Muscle of back (tissue), 13 donors: ENCODE measurements at places on chromosomes 1 and 21.

- DNase-seq: peak; percentile 97
These were observed at the start of gene GSTM2 for GRCh38 chr1:109667452-109668122. Gene GSTM2, plus strand, starts transcription at chr1:109668057. Its CDS starts 59 bp downstream, at chr1:109668116.

- no peak for DNase-seq
These were observed 24.8 kb upstream of the SELENON start for GRCh38 chr1:25774921-25775771.

DNA sequence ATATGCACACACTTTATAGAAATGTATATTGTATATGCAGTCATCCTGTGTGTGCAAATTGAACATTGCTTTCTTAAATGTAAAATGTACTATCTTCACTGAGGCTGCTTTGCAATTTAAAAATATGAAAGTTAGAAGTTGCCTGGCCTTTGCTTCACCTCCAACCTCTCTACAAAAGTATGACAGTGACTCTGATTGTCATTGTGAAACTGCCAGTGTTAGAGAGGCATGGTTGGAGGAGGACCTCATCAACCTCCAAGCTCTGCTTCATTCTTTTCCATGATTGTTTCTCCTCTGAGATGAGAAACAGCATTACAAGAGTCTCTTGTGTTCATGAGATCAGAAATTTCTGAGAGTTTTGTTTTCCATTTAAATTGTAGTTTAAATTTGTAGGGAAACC lies 185.5 kb downstream of the ZC3H11B start:
- no peak for DNase-seq

- no peak for DNase-seq
These were observed 964.1 kb downstream of the TTLL7 start for GRCh38 chr1:83034851-83035250.

GRCh38 chr1:216832192-216832591 lies 109.0 kb upstream of the ESRRG start:
- DNase-seq: no peak

GRCh38 chr1:101313356-101313755 lies 76.5 kb downstream of the S1PR1 start:
- no peak for DNase-seq

DNA sequence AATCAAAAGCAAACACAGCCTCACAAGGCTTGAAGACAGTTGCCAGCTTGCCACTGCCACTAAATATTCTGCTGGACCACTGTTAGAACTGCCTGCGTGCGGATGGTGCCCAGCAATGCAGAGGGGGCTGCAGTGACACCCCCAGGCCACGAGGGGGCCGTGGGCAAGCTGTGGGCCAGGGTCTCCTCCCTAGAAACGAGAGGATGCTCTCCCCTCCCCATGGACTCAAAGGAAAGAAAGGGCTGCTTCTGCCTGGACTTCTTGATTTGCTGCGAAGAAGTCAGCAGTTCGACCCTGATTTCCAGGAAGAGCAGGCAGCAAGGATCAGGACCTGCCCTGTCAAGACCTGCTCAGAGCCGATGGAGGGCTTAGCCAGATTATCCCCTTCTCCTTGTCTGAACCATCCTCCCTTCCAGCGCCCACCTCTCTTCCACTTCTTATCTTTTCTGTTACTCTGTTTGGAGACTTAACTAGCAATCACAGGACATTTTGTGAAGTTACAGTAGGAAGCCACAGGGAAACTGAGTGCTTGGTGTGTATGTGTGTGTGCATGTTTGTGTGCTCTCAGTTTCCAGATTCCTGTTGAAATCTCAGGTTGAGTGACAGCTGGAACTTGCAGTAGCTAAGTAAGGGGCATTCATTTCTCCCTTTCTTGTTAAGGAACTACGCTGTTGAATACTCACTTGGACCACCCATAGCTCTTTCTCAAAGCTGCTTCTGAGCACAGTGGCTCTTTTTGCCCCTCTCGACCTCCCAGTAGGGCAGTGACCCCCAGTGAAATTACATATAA lies 2.7 kb downstream of the MAN1C1 start:
- DNase-seq: peak; percentile 74

DNA sequence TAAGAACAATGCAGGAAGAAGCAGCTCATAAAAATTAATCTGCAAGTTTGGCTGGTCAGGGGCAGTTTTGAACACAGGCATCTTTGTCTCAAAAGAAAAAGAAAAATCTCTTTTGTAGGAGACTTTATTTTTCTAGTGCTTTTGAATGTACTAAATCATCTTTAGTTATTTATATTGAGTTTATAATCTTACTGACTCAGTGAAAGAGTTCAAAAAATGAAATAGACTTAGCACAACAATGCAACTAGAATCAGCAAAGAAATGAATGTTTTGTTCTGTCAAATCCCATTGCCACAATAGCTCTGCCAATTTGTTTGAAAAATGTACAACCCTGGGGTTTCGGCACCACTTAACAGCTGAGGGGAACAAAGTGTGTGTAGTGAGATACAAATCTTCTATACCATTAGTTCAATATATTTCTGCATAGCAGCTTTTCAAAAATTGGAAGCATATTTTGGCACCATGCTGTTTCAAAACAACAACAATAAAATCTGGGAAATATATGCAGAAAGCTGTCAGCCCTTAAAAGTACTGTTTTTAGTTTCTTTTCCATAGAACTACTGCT lies 1969.1 kb downstream of the MRPL39 start:
- no peak for DNase-seq

- no peak for DNase-seq
These were observed 106.6 kb downstream of the NPHP4 start for GRCh38 chr1:5885471-5886139.

DNA sequence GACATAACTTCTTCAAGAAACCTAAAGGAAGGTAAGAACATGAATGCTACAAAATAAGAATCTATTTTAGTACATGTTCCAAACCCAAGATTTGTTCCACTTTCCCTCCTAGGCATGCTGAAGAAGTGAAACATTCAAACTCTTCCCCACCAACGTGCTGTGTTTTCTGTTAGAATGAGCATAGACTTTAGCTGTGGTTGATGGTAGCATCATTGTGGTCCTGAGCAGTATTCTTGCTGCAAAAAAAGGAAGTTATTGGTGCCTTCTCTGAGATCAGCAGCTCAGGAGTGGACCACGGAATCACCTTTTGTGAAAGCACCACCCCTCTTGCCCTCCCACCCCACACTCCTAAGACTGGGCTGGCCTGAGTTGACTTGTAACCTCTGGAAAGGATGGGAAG lies 100.4 kb upstream of the POGK start:
- no peak for DNase-seq

DNA sequence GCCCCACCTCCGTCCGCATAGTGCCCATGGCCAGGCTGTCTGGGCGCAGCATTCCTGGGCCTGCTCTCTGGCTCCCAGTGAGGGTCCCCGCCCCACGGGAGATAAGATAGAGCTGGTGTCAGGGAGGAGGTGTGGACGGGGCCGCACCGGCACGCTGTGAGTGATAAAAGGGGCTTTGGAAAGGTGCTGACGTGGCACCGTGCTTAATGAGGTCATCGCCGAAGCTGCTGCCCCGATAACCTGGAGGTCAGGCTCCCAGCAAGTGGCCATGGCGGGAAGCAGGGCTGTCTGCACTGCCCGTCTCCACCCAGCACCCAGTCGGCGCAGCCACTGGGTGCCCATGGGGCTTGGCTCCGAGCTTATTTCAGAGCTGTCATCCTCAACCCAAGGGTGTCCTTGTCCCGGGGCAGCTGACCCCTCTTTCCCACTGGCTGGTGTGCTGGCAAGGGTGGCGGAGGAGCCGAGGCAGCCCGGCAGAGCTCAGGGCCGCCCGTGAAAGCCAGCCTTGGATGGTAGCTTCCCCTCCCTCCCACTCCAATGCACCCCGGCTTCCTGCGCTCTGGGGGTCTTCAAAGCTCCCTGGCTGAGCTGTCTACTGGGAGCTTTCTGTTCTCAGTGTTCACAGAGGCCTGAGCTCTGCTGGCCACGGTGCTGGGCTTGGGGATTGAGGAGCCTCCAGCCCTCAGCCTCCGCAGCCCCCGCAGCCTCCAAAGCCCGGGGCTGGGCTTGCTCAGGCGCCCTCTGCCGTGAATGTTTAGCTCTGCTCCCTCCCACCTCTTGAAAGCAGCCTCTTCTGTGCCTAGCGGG lies 105.1 kb upstream of the ARHGEF16 start:
- DNase-seq: no peak

GRCh38 chr1:205430696-205431305 lies 8.9 kb upstream of the LEMD1 start:
- DNase-seq: peak; percentile 38

DNA sequence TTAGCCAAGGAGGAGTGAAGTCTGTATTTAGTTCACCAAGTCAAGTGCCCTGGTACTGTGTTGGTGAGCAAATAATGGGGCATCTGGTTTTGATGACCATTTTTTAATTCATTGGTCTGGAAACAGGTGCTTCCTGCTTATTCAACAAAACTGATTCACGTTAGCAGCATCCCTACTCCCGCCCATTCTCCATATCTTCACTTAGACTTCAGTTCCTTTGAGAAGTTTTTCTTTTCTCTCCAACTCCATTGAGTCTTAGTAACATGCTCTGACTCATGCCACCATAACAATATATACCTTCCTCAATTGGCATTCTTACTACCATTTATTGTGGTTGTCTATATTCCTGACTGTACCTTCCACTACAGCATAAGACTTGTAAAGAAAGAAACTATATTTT lies 468.9 kb downstream of the DPYD start:
- no peak for DNase-seq

- no peak for DNase-seq
These were observed 734 bp downstream of the PTPN22 start for GRCh38 chr1:113870778-113871177.

DNA sequence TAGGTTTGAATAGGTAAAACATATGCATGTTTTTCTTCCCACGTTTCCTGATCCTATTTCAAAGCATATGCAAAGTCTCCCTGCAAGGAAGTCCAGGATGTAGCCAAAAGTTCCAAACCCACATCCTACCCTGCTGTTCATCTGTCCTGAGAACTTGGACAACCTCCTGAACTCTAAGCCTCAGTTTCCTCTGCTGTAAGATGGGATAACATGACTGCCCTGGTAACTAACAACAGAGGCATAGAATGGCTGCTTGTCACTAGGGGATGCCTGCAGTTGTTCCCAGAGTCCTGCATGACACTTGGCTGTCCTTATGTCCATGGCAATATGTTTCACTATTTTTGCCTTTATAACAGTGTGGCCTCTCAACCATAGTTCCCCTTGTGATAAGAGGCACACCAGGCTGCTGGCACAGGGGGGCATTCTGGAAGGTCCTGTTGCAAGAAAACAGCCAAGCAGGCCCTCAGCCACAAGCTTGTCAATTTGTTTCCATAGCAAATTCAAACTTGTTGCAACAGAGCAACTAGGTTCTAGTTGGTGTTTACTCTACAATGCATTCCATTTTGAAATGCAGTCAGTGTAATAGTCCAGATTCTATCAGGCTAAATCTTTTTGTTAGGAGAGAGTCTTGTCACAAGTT lies 1.5 kb upstream of the HDGF start:
- no peak for DNase-seq

DNA sequence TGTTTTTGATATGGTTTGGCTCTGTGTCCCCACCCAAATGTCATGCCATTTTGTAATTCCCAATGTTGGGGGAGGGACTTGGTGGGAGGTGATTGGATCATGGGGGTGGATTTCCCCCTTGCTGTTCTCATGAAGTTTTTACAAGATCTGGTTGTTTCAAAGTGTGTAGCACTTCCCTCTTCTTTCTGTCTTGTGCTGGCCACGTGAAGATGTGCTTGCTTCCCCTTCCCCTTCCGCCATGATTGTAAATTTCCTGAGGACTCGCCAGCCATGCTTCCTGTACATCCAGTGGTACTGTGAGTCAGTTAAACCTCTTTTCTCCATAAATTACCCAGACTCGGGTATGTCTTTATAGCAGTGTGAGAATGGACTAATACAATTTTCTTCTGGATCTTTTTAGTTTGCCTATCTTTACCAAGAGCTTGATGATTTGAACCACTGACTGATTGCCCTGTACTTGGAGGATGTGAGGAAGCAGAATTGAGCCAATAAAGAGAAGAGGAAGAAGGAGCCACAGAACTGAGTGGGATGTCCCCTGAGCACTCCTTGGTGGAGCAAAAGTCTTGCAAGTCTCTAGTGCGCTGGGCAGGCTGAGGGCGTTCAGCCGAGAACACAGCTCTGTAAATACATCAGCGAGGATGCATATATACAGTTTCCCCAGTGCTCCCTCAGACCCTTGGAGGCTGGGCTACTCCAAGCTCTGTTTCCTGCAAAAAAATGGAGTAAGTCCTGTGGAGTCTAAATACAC lies 102.6 kb downstream of the CYYR1 start:
- DNase-seq: peak; percentile 25

GRCh38 chr1:232944347-232944746 lies 6.1 kb upstream of the NTPCR start:
- no peak for DNase-seq

- no peak for DNase-seq
These were observed 1.2 kb downstream of the GBP5 start for GRCh38 chr1:89271341-89272015.

DNA sequence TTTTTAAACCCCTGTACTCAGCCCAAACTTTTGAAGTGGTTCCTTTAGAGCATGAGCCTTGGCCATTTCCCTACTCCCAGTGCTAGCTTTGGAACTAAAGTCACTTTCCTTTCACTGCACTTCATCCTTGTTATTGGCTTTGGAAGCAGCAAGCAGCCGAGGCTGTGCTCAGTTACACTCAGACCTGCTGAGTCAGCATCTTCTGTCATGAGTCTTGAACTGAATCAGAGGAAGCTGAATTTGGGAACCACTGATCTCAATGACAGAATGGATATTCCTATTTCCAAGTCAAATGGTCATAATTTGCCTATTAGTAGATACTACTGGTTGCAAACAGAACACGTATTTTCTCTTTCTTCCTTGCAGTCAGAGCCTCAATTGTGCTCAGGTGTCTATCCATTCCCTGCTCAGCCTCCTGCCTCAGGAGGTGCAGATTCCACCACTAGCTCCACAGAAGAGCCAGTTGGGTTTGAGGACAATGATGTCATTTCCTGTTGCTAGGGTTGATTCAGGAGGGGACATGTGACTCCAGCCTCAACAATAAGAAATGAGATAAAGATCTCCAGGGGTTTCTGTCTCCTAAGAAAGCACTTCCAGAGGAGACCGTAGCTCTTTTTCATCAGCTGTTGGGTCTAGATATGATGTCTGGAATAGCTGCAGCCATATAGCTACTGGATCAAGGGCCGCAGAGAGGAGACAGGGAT lies 44.9 kb upstream of the NTPCR start:
- DNase-seq: no peak

DNA sequence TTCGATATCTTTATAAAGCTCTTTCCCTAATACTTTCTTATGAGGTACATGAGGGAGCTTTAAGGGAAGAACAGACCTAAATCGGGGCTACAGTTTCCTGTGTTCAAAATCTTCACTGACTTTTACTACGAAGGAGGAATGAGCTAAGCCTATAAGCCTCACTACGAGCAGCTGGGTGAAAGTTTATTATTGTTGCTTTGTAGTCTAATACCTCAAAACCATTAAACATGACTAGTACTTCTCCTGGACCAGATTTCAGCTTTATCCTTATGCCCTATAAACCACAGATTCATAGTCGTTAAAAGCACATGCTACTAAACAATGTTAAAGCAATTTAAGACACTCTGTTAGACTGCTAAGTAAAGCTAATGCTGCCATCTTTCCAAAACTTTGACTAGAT lies 30.2 kb downstream of the NDC1 start:
- DNase-seq: no peak
